ENCODE measurements at places on chromosomes 7 and 10.

DNA sequence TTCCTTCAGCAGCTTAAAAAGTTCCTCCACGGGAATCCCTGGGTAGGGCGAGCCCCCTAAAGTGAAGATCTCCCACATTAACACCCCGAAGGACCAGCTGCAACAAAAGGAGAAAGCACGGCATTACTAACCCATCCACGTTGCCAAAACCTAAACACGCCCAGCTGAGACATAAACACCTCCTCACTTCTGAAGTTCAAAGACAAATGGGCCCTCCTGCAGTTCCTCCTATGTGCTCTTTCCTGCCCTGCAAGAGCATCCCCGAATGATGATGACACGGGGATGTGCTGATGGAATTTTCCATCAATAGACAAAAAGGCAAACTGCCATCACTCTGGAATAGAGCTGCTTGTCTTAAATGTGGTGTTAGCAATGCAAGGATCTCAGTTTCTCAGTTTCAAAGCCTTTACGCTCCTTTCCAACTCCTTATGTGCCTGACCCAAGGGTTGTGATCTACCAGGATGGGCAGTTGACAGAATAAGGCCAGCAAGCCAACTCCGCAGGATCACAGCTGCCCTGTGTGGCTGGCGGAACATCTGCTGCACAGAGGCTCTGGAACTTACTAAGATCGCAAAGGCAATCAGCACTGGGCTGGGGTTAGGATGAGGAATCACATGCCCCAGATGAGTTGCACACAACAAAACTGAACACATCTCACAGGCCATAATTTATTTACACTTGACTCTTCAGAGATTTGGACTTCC is 112.7 kb downstream of the FGFR2 start:
- no peak for DNase-seq

GRCh38 chr7:16484453-16485158 is 19.1 kb upstream of the SOSTDC1 start:
- peak; percentile 74 for DNase-seq

DNA sequence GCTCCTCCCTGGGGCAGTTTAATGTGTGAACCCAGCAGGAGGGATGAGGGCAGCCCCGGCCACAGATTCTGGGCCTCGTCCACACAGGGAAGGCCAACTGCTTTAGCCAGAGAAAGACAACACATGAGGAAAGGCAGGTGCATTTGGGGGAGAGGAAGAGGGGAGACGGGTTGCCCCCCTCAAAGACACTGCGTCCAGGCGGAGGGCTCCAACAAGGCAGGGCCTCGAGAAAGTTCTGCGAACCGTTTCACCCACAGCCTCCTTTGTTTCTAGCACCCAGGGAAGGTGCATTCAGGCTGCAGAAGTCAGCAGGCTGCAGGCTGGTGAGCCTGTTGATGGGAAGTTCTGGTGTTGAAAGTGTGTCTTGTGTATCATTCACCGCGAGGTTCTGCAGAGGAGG is 10.1 kb downstream of the FOXL3 start:
- no peak for DNase-seq

GRCh38 chr10:78747401-78748234 is 321.1 kb upstream of the ZMIZ1 start:
- no peak for DNase-seq

DNA sequence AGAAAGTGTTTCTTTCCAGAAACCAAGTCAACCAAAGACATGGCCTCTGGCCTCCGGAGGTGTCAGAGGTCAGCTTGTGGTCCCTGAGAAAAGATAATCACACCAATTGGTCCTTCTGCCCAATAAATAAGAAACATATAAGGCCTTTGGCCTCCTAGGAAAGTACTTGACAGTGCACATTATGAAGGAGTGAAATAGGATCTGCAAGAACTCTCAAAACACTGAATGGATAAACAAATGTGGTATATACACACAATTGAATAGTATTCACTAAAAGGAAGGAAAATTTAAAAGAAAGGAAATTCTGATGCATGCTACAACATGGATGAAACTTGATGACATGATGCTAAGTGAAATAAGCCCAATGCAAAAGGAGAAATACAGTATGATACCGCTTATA is 35.4 kb upstream of the NRF1 start:
- DNase-seq = no peak

DNA sequence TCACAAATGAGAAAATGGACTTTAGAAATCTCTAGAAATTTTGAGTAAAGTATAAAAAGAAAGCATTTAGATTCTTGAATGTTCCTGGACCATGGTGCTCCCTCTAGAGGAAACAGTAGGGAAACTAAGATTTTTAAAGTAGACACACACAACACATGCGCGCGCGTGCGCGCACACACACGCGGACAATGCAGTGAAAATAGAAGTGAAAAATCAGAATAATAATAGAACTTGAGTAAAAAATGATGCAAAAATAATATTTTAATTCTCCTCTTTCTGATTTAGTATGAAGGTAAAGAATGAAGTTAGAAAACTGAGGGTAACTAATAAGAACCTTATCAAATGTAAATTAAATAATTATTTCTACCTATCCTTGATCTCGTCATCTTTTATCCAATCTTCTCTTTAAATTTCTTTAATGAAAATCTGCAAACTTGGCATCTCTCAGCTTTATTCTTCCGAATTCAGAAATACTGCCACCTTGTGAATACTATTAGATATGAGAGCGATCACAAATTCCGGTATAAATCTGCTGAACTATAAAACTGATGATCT is 117.0 kb upstream of the AMPH start:
- DNase-seq = no peak

DNA sequence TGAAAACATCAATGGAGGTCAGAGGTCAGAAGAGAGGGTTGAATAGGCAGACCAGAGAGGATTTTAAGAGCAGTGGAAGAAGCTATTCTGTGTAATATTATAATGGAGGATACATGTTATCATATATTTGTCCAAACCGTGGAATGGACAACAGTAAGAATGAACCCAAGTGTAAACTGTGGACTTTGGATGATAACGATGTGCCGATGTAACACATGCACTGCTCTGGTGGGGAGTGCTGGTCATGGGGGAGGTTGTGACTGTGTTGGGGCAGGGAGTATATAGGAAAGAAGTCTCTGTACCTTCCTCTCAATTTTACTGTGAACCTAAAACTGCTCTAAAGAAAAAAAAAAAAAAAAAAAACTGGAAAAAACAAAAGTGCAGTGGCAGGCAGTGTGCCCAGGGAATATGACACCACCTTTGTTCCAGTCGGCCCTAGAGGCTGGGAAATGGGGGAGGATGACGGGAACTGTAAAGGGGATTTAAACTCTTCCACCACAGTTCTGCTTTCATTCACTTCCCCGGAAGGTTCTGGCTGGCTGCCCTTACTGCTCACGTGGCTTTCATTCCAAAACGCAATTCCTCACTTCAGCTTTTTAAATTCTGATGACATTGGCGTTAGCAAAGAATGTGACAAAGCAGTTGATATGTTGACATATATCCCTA is 113.7 kb upstream of the ANKRD1 start:
- DNase-seq = peak; percentile 25

DNA sequence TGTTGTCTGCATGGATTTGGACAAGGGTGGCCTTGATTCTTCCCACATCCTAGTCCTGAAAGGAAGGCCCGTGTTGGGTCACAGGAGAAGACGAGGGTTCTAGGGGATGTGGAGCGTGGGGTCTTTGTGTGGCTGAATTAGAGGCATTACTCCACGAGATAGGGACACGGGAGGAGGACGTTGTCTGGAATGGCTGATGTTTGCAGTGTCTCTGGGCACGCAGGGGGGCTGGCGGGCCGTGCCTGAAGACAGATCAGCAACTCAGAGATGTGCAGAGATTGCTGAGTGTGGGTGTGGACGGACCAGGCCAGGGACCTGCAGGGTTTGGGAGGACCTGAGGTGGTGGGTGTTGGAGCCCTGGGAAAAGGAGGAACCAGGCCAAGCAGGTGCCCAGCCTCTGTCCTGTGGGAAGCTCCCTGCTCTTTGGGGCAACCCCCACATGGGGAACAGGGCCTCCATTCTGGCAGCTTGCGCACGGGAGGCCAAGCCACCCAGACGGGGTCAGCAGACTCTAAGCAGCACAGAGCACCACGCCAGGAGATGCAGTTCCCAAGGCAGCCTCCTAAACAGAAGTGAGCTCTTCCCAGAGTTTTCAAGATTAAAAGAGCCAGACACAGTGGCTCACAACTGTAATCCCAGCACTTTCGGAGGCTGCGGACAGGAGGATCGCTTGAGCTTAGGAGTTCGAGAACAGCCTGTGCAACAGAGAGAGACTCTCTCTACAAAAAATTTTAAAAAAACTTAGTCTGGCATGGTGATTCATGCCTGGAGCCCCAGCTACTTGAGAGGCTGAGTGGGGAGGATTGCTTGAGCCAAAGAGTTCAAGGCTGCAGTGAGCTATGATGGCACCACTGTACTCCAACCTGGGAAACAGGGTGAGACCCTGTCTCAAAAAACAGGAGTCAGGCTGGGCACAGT is 71.0 kb upstream of the GTF2I start:
- DNase-seq = no peak

GRCh38 chr10:8591640-8592039 is 537.2 kb downstream of the GATA3 start:
- no peak for DNase-seq

- DNase-seq = no peak
Observed at GRCh38 chr10:31760674-31761081, 168.0 kb downstream of the ARHGAP12 start.

DNA sequence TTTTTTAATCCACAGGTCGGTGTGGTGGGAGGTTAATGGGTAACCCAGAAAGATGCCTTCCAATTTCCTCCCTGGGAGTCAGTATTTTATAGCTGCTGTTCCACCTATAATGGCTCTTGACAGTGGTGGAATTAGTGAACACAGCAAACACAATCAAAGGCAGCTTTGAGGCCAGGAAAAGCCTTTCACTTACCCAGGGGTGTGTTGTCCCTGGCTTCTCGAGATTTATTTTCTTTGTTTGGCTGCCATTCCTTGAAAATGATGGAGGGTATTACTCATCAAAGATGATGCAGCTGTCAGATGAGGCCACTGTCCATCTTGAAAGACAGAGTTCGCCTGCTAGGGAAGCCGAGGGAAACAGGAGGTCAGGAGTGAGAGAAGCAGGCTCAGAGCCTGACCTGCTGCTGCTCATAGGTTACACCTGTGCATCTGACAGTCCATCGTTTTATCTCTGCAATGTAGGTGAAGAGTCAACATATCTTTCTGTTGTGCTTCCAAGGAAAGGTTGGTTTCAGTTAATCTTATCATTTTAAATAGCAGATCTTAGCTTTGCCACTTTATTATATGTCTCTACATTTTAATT is 221.6 kb downstream of the XPNPEP1 start:
- DNase-seq = no peak

- no peak for DNase-seq
Observed at GRCh38 chr7:120039138-120039537, 233.8 kb upstream of the KCND2 start.

DNA sequence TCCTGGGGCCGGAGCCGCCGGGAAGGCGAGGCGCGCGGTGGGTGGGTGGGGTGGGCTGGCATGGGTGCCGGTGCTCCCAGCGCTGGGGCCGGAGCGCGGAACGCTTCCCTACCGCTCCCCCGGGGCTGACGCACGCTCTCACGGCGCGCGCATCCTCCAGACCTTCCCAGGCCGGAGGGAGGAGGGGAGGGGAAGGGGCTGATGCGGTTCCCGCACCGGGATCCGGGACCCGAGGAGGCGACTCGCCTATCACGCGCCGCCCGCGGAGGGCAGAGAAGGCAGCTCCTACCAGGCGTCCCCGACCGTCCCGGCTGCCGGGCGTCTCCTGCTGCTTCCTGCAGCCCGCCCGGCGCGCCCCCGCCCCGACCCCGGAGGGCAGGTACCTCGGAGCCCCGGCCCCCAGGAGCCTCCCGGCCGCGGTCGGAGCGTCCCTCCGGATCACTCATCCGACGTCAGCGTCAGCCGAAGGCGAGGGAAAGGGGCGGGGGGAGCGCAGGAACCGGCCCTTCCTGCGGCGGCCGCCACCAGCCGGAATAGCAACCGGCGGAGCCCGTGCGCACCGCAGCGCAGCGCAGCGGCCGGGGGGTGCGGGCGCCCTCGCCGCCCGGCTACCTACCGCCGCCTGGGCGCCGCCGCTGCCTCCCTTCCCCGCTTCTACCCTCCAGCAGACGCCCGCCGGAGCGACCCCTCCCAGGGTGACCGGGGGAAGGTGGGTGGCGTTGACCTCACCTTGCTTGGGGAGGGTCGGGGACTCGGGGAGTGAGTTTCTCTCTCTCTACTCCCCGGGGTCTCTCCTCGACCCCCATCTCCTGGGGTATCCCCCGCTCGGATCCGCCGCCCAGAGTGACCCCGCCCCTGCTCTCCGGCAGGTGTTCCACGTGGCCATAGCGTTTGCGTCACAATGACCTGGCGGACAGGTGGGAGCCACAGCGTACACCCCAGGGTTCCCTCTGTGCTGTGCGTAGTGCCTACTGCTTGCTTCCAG is at the start of gene ICA1:
TSS of gene ICA1 (minus strand) at position 457 of the 985 bp plus-strand sequence. CDS start 26,241 bp downstream, outside the sequence.
- DNase-seq = no peak

- DNase-seq = no peak
Observed at GRCh38 chr10:102812231-102812876, 24.9 kb downstream of the CYP17A1 start.

DNA sequence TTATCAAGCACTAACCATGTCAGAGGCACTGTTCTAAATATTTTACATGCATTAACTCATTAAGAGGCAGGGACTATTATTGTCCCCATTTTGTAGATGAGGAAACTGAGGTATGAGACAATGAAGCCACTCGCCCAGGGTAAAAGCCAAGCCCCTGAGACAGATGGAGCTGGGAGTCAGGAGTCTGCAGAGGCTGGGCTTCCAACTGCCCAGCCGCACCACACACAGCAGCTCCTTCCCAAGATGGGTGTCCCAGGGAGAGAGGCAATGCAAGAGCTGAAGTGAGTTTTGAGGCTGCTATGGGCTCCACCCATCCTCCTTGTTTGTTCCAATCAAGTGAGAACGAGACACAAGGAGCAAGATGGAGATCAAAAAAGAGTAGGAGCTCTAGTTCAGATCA is 244.2 kb downstream of the KCNMA1 start:
- no peak for DNase-seq

GRCh38 chr7:80785961-80786536 is 132.8 kb downstream of the SEMA3C start:
- no peak for DNase-seq

DNA sequence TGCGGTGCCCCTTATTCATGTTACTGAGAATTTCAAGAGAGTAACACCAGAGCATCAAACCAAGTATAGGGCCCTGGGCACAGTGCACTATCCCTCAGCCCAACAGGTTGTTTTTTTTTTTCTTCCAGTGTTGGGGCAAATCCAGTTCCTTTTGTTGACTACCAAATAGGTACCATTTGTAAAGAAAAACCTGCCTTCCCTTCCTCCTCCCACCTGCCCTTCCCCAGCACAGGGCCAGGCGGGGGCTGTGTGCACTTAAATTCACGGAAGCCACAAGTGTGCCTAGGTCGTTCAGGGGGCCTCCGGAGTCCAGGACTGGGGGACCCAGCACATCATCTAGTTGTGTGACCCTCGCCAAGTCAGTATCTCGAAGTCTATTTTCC is 595 bp upstream of the SFXN4 start:
- DNase-seq = no peak

Measured in kidney epithelial cell (primary cell).